ENCODE measurements at places on chromosomes 2 and 18. TPM values are rescaled to one million over a fixed set of nuclear protein-coding genes. Genes with fewer than 3 reads are reported as not detected.

The NT5DC4 gene
- not detected for total RNA-seq

The UGT1A3 gene
- total RNA-seq: 0.16 TPM

The CXCR1 gene
- 0.41 TPM for total RNA-seq

The ERBB4 gene
- total RNA-seq: 2.8 TPM

GRCh38 chr2:160984426-160985077, 175.7 kb upstream of the TANK start:
- peak; percentile 44 for DNase-seq

GRCh38 chr2:46229134-46230063, 67.8 kb upstream of the EPAS1 start:
- DNase-seq: no peak

- DNase-seq: no peak
These were observed 5.1 kb downstream of the NEDD4L start for GRCh38 chr18:58049000-58049688.

- DNase-seq: no peak
These were observed 6.5 kb downstream of the IL1B start for GRCh38 chr2:112829961-112830681.

GRCh38 chr2:168138901-168139300, 108.5 kb downstream of the STK39 start:
- DNase-seq: no peak

DNA sequence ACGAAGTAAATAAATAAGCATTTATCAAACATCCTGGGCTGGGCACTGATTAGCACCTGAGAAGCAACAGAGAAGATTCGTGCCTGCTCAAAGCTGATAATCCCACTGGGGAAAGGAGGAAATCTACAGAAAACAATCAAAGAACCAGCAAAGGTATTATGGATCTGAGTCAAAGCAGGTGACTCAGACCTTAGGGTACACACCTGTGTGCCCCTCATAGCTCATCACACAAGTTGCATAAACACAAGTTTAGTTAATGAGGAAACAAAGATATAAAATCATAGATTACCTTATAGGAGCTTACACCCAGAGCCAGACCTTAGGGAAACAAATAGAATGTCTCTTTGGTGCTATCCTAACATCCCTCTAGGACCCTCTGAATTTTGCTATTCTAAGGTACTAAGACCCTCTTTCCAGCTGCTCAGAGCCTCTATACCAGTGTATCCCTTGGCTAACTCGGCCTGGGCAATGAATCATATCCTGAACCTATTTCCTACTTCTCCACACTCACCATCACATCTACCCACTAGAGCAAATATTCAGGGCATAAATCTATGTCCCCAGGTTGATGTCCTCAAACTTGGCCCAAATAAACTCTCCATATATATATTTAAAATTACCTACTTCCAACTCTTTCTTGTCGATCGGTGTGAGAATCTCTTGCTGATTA, 19.3 kb upstream of the CTIF start:
- no peak for DNase-seq

DNA sequence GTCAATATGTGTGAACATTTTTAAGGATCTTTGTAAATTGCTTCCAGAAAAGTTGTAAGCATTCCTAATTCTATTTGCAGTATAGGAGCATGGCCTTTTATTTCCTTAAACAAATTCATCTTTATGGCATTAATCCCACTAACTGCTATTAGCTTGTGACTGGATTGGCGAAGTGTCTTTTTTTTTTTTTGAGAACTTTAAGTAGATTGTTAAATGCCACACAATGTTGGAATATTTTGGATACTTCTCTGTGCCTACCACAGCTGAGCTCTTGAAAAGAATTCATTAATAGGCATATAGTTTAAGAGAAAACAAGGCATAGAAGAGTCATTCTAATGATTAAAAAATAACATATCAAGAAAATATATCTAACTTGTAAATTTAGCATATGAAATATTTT, 129.7 kb downstream of the LAMA3 start:
- no peak for DNase-seq

GRCh38 chr2:95270541-95271081, 3.6 kb upstream of the PROM2 start:
- no peak for DNase-seq

GRCh38 chr2:49241991-49242390, 87.7 kb upstream of the FSHR start:
- DNase-seq: no peak

DNA sequence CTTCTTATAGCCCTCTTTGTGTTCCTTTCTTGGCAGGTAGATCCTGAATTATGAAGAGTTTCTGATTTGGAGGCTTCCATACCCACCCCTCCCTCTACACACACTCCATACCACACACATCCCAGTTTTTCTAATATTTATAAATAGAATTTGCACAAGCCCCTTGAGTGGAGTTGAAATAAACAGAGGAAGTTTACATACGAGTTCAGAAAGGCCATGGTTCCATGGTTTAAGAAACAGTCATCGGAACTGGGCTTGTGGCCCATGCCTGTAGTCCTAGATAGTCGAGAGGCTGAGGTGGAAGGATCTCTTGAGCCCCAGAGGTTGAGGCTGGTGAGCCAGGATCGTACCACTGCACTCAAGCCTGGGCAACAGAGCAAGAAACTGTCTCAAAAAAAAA, 62.7 kb upstream of the TANC1 start:
- no peak for DNase-seq

GRCh38 chr18:69674966-69675365, 272.7 kb downstream of the CD226 start:
- DNase-seq: no peak

- peak; percentile 23 for DNase-seq
These were observed 490.4 kb upstream of the SPRED2 start for GRCh38 chr2:65922794-65923193.

DNA sequence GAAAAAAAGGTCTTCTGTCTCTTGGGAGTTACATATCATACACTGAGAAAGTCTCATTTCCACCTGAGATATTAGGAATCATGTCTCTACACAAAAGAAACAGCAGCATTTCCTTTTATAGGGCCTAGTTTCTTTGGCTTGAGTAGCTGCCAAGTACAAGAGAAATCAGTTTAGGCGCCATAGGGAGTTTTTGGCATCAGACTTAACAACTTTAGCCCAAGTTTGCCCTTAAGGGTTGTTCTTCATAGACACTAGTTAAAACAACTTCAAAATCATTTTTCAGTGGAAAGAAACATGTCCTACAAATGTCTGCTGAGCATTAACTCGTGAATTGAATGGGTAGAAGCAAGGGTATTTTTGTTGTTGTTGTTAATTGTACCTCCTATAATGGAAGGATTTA, 587.0 kb upstream of the DSEL start:
- no peak for DNase-seq

DNA sequence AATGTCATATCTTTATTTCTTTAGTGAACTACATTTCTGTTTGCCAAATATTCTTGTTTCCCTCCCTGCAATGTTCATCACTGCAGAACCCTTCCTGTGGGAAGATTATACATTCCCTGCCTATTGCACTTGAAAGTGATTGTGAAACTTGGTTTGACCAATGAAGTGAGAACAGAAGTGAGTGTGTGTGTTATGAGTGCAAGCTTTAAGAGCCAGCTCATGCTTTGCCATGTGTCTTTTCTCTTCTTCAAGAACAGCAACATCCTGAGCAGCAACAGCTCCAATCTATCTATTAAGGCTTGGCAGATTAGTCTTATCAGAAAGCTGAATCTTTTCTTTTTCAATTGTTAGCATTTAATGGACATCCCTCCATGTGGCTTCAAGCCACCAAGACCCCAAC, 42.0 kb upstream of the UBE2E3 start:
- DNase-seq: no peak

GRCh38 chr2:145626301-145626700, 1106.4 kb upstream of the ZEB2 start:
- no peak for DNase-seq

DNA sequence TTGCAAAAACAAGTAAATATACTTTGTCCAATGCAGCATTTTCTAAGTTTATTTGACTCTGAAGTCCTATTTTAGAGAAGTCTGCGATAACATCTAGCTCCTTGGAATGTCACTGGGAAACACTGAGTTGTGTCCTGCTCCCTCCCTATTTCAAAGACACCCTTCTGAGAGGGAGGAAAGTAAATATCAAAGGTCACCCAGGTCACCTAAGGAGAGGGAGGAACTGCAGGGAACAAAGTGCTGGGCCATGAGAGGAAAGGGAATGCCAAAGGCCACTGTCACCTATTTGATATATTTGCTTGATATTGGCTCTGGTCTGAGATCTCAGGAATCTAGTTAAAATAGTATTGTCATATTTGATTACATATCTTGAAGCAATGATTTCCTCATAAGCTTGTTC, 201.3 kb downstream of the GCA start:
- DNase-seq: no peak

- peak; percentile 90 for DNase-seq
These were observed 181.2 kb downstream of the ATAD2B start for GRCh38 chr2:23745726-23746105.

DNA sequence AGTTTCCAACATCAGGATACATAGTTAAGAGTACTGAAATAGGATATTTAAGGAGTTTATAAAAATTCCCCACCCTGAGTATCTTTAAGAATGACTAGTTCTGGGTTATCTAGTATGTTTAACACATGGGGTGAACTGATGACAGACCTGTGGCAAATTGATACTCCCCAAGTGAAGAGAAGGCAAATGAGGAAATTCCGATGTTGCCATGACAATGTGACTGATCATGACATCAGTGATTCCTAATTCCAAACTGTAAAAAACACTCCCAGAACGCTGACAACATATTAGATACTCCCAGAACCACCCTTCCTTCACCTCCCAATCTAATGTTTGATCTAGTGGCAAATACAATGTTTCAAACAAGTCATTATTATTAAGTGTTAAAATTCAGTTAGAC, 77.6 kb downstream of the RBMS1 start:
- DNase-seq: no peak

DNA sequence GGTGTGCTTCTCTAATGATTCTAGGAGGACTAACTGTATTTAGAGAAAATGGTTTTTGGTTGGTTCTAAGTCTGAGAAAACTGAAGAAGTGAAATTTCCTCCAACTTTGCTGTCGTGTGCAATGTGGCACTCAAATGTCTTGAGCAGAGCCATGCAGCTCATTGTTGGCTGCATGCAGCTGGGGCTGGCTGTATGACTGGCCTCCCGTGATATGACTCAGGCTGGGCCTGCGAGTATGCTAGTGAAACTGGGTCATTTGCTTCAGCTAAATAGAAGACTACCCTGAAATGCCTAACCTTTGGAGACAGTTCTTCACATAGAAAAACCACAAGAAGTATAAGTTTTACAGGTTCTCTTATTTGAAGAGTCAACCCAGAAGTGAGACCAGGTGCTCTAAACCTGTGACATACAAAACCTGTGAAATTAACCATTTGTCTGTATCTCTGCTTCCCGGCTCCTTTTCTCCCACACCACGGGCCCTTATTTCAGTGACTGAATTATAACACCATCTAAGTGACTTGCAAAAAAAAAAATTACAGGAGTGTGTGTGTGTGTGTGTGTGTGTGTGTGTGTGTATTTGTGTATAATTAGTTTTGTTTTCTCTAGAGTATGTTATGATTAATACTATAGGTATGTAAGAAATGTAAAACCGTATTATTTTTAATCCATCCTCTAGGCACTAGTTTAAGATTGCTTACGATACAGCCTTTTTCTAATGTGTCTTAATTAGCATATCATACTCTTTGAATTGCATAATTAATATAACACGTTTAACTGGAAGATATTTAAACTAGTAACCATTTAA, 15.9 kb downstream of the POLI start:
- peak; percentile 39 for DNase-seq

DNA sequence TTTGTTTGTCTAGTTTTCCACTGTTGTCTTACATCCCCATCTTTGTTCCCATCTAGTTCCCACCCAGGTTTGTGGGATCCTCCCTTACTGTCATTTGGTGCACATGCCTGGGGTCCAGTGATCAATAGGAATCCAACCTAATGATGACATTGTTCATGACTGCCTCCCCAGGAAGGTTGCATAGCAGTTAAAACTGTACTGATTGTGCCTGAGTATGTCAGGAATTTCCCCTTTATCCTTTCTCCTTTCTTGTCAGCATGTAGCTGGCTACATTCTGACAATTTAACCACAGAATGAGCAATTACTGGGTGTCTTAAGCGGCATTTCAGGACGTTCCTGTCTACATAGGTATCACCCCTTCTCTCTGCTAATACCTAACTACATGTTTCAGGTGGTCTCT, 653.0 kb downstream of the CNTNAP5 start:
- no peak for DNase-seq

DNA sequence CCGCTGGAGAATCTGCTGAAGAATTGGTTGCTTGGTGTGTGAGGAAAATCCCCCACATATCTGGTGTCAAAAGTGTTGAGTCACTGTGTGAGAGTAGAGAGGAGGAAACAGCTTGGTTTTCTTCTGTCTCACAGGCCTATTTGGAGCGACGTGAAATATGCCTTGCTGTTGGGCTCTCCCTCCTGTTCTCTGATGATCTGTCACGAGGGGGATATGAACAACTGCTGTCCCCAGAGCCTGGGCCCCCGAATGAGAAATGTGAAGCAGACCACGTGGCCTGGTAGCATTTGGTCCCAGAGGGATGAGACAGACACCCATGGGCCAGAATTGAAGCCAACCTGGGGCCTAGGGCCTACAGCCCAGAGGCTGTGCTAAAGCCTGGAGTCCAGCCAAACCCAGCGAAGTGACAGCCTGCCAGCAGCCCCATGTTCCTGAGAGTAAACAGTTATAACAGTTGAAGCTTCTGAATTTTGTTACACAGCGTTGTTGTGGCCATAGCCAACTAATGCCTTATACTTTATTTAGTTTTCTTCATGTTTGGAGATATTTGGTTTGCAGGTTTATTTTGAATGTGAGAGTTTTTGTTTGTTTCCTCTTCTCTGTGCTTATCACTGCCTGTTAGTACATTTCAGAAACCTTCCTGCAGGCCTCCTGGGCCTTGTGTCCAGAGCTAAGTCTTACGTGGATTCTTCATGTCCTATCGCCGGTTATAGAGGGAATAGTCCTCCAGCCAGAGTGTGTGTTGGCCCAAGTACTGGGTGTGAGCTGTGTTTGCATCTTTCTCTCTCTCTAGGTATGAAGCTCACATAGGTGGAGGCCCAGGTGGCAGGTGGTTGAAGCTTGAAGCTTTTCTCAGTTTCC, 18.7 kb upstream of the COLEC12 start:
- no peak for DNase-seq

DNA sequence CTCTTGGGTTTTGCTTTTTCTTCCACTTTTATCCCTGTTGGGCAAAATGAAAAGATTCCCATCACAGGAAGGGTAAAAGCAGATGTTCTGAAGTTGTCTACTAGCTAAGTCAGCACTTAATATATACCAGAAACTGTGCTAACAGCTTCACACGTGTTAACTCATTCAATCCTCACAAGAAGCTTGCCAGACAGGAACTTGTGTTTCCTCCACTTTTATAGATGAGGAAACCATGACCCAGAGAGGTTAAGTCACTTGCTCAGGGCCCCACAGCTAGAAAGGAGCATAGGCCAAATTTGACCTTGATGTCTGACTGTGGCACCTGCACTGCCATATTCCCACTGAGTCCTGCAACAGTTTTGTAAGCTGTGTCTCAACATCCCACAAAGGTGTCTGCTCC, 76.8 kb upstream of the EPC2 start:
- DNase-seq: no peak

Measured in gastrocnemius medialis (tissue), 4 donors.